Right renal pelvis (tissue), 4 donors: ENCODE measurements at places on chromosomes 6 and 20.

GRCh38 chr6:1593286-1593957, 16.3 kb upstream of the FOXC1 start:
- no peak for DNase-seq

GRCh38 chr20:34355427-34355826, 7.6 kb upstream of the ITCH start:
- no peak for DNase-seq

- no peak for DNase-seq
Observed at GRCh38 chr6:30689022-30689865, 1.5 kb downstream of the NRM start.

DNA sequence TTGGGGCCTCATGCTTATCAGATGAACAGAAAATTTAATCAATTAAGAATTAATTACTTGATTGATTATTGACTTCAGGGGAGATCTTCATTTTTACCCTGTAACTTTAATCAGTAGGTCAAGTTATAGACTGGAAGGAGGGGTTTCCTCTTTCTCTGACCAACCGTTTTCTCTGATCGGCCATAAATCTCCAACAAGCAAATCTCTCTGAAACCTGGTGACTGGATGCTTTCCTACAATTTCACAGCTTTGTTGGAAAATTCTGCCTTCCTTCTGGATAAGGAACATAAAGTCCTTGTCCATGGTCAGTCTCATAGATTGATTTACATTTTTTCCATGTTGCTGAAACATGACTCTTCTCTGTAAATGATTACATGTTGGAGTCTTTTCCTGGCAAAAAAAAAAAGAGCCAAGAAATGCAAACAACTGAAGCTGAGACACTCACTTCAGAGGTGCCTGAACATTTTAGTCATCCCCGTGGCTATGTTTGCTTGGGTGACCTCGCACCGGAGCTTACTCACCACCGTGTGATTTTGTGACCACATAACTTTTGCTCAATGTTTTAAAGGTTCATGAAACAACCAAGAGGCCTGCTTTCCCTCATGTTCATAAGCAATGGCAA, 31.0 kb downstream of the IRF4 start:
- no peak for DNase-seq

DNA sequence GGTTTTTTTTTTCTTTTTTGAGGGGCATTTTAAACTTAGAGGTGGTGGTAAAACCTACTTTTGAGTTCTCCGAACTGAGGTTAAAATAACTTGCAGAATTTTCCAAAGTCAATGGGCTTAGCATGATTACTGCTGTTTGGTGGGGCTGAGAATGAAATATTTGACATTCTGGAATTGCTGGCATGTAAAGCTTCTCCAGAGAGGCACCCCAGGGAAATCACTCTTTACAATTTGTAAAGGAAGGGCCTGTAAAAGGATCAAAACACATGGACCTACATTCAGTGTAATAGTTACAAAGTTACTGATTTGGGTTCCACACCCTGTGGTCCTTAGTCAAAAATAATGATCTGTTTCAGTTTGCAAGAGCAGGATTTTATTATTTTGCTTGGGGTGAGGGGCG, 5.5 kb downstream of the FAM217B start:
- no peak for DNase-seq

DNA sequence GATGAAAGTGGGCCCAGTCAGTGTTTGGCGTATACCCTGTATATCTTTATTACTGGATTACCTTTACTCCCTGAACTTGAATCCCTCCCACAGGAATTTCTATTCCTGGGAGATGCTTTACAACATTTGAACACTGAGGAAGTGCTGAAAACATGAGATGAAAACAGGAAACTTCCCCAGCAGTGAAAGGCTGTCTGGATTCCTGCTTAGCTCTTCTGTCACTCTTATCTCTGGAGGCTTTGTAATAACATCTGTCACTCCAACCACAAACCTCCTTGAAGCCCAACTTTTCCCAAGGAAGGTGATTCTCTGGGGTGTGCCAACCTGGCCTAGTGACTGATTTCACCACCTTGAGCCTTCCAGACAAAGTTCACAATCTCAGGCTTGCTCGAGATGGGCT, 264.5 kb upstream of the BMP2 start:
- DNase-seq: no peak

DNA sequence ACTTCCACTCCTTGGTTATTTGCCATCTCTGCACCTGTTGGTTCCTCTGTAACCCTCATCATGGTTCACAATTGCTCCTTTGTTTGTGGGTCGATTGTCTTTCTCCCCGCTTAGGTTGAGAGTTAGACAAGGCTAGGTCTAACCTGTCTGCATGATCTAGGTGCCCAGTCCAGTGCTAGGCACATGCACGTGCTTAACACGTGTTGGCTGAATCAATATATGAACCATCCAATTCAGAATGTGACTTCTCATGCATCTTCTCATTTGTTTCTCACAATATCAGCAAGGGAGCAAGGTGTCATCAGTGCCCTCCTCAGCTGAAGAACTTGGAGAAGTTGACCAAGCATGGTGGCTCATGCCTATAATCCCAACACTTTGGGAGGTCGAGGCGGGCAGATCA, 36.9 kb upstream of the CTNNBL1 start:
- DNase-seq: no peak

DNA sequence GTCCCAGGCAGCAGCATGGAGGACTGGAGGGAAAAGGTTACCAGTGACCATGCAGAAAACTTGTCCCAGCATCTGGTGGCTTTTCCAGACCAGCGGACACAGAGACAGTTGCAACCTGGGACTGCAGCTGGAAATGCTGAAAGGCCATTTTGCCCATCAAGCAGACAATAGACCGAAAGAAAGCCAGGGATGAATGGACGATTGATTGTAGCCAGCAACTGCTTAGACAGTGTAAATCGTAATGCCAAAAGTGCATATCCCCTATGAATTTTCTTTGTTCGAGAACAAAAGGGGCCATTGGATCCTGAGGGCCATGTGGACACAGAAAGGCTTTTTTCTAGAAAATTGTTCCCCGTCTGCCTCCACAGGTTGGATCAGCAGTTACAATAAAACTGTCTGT, 115.7 kb downstream of the MBOAT1 start:
- no peak for DNase-seq

DNA sequence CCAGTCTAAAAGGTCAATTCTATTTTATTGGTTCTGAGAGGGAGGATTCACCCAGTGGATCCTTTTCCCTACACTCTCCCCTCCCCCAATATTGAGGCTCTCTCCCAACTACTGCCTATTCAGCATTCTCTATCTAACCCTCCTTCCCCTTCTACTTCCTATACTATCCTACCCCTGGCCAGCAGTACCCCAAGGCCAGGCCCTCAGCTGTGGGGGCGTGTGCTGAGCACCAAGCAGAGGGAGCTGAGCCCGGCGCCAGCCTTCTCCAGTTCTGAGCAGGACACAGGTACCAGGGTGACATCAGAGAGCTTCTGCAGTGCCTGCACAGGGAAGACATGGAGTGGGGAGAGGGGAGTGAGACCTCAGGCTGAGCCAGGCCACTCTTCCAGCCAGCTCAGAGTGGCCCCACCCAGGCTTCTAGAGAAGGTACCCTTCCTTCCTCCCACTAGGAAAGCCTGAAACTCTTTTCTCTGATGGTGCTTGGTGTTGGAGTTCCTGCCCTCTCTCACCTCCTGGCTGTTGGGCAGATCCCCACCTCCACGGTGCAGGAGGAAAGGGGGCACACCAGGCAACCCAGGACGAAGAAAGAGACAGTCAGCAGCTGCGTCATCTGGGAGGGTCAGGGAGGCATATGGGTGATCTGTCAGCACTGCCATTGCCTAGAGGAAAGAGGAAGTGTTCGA, 1.9 kb downstream of the DDAH2 start:
- DNase-seq: no peak

DNA sequence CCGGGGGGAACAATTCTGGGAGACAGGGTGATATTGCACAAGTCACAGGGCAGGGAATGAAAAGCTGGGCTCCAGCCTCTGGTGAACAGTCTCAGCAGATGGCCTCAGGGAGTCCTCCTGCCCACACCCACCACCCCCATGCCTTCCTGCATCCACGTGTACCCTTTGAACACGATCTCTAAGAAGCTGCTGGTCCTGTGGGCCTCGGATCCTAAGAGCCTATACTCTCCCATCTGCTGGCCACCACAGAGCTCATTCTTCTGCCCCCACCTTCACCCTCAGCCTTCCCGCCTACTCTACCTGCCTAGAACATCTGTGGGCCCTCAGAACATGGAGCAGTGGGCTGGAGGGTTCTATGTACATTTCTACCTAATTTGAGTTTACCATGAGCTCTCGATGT, 60.3 kb downstream of the TRERF1 start:
- DNase-seq: no peak

DNA sequence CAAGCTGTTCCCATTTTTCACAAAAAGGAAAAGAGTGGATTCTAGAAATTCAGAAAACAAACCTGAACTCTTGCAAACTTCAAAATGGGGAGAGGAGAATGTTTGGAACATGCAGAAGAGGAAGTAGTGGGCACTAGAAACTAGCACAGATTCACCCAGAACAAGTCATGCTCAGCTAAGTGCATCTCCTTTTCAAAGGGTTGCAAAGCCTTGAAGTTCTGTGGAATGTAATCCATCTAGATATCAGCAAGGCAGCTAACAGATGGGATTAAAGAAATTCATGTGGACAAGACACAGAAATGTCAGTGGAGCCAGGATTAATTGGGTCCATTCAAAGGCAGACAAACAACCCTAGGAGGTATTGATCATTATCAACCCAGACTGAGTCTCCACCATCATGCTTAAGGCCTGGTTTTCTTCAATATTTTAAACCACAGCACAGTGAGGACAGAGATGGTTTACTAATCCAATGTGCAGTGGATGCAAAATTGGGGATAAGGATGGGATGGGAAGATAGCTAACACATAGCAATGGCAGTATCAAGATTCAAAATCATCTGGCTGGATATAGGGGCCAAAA, 31.3 kb downstream of the KCNK5 start:
- DNase-seq: no peak

DNA sequence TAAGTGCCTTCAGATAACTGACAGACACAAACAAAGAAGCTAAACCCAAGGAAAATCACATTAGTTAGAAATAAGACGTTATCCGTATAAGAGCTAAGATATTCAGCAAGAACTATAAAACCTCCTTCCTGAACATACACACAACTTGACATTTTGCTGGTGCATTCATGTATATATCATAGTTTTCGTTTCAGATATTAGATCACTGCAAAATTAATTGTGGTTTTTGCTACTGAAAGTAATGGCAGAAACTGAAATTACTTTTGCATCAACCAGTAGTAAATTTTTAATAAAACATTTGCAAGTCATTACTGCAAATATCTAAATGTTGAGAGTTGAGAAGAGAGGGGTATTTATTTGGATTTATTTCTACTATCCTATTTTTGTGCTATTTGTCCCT, 26.1 kb upstream of the KCNQ5 start:
- DNase-seq: no peak

GRCh38 chr6:150806790-150807189, 58.7 kb upstream of the MTHFD1L start:
- DNase-seq: no peak

- no peak for DNase-seq
Observed at GRCh38 chr6:19929312-19929711, 92.1 kb downstream of the ID4 start.

- no peak for DNase-seq
Observed at GRCh38 chr6:72374857-72375256, 247.0 kb upstream of the KCNQ5 start.

GRCh38 chr6:146339716-146340115, 203.9 kb upstream of the RAB32 start:
- DNase-seq: no peak

GRCh38 chr20:8074931-8075330, 55.4 kb upstream of the TMX4 start:
- DNase-seq: no peak

GRCh38 chr20:20333866-20334265, 34.0 kb upstream of the INSM1 start:
- DNase-seq: no peak

- DNase-seq: no peak
Observed at GRCh38 chr6:22325481-22325880, 28.6 kb upstream of the PRL start.

DNA sequence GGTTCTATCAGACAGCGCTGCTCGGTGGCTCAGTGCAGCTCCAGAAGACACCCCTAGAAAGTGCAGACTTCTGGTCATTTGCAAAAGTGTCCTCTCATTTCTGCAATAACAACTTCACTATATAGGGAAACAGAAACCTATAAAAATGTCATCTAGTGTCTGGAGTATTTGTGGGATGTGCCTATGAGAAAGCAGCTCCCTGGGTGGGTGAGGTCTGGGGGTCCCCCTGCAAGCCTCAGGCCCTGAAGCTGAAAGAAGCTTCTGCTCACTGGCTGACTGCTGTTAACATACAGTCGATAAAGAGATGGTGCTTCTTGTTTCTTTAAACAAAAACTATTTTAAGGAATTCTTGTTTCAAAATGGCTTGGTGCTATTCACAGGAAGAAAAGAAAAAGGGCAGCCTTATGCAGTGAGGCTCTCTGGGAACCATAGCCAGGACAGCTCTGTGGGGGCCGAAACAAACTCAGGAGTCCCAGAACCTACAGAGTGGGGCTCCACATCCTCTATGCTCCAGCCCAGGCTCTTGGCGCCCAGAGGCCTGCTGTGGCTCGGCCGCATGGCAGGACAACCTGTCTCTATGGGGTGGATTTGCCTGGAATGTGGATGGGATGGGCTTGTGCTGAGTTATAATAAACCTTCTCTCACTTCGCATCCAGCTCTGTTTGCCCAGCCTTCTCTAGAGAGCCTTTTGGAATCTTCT, 109.7 kb downstream of the BANF2 start:
- no peak for DNase-seq

GRCh38 chr6:138161088-138161337, 726 bp upstream of the ARFGEF3 start:
- no peak for DNase-seq

DNA sequence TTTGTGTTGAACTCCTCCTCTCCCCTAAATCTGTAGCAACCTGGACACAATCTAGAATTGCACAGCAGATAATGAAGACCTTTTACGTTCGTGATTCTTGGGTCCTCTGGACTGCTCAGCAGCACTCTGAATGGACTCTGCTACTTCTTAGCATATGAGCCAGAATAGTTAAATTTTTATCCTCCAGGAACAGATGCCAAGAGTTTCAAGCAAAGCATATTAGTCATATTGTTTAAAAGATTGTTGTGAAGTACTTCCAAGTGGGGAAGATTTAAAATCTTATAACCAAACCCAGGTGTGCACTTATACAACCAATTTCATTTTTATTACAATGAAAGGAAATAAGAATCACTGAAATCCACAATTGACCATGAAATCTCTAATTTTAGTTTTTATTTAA, 118.9 kb upstream of the EXOC2 start:
- DNase-seq: no peak

DNA sequence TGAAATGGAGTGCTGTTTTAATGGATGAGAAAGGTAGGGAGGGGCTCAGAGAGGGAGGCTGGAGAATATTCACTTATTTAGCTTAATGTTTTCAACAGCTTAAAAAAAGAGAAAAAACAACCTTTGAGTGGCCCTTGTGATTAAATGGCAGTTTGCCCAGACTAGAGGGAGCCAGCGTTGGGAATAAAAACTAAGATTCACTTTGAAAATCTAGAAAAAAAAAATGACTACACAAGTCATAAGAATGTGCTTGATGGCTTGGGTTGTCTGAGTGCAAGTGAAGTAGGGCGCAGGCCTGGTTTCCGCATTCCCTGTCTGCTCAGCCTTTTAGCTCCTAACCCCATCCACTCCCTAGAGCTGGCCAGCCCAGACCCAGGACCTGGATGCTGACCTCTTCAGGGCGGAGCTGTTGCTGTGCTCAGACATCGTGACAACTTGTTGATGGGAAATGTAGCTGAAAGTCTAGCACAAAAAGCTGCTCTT, 28.9 kb downstream of the UTRN start:
- no peak for DNase-seq
